LoVo (cell line): ENCODE measurements at places on chromosomes 1 and 21.

DNA sequence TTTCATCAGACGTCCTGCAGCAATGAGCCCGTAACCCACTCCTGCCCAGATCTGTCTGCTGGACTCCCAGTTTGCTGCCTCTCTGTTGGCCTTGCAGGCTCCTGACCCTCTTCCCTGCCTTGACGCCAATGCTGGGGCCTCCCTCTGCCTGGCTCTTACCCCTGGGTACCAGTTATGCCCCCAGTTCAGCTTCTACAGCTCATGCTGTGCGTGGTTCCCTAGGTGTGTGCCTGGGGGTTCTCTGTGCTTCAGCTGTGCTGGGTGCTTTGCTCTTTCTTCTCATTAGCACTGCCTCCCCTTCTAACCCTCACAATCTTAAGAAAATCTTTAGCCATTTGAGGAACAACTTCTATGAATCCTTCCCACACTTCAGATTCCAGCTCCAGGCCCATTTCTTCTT lies 151.4 kb downstream of the ZSCAN20 start:
- no peak for DNase-seq

- no peak for DNase-seq
These were observed 182.5 kb upstream of the SGIP1 start for GRCh38 chr1:66351478-66351877.

- no peak for DNase-seq
These were observed 27.4 kb upstream of the CAMTA1 start for GRCh38 chr1:6757719-6758435.

DNA sequence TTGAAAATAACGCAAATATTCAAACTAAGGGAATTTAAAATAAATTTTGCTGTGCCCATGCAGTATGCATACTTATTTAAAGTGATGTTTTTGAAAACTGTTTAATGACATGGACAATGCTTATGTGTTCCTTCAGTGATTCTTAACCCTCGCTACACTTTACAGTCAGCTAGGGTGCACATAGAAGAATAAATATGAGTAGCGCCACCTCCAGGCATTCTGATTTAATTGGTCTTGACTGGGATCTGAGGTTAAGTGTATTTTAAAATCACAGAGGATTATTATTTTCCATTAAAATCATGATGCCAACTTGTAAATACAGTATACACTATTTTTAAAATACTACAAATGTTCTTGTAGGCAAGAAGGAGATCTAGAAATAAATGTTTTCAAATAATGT lies 373.5 kb upstream of the ADGRL4 start:
- no peak for DNase-seq

DNA sequence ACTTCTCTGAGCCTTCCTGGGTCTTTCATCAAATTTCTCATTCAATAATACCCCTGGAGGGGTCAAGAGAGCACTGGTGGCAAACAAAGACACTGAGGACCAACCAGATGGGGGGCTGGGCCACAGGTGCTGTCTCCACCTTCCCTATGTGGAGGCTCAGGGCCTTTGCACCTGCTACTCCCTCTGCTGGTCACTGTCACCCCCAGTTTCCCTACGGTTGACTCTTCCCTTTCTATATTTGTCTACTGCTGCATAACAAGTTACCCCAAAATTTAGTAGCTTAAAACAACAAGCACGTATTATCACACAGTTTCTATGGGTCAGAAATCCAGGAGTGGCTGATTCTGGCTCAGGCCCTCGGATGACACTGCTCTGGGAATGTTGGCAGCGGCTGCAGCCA lies 138.8 kb upstream of the RUNX3 start:
- DNase-seq = no peak
